CD4-positive, alpha-beta memory T cell (primary cell): ENCODE measurements at places on chromosomes 7 and 10. TPM values are rescaled to one million over a fixed set of nuclear protein-coding genes. Genes with fewer than 3 reads are reported as not detected.

PIK3CG gene
- total RNA-seq: 32.6 TPM

CCDC146 gene
- total RNA-seq: 15.1 TPM

LIPM gene
- not detected for total RNA-seq

GHRHR gene
- total RNA-seq: not detected

GRK5 gene
- 26.7 TPM for total RNA-seq

AVPI1 gene
- total RNA-seq: 1.9 TPM

ZNF467 gene
- 2.7 TPM for total RNA-seq

DRGX gene
- not detected for total RNA-seq

DNA sequence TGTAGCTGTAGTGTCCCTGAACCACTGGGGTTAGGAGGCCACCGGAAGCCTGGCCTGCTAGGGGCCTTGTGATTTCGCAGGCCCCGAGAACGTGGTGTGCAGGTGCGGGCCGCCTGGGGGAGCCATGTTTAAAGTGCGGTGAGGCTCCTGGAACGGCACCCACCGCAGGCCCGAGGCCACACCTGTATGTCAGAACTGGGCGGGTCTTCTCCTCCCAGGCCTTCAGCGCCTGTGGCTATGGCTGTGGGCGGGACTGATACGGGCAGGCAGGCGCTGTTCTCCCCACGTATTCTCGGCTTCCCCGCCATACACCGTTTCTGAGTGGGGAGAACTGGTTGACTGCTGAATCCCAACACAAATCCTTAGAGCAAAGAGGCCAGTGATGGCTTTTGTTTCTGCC, 74.8 kb downstream of the DNAJB6 start:
- H3K27me3 ChIP-seq: no peaks in the 10 kb centered on the region
- peak overlapping the region; percentile 42 for H3K27ac ChIP-seq
- no peak overlapping the region for H3K4me3 ChIP-seq
- peaks cover 9% of the 10 kb centered on the region for H3K36me3 ChIP-seq

DNA sequence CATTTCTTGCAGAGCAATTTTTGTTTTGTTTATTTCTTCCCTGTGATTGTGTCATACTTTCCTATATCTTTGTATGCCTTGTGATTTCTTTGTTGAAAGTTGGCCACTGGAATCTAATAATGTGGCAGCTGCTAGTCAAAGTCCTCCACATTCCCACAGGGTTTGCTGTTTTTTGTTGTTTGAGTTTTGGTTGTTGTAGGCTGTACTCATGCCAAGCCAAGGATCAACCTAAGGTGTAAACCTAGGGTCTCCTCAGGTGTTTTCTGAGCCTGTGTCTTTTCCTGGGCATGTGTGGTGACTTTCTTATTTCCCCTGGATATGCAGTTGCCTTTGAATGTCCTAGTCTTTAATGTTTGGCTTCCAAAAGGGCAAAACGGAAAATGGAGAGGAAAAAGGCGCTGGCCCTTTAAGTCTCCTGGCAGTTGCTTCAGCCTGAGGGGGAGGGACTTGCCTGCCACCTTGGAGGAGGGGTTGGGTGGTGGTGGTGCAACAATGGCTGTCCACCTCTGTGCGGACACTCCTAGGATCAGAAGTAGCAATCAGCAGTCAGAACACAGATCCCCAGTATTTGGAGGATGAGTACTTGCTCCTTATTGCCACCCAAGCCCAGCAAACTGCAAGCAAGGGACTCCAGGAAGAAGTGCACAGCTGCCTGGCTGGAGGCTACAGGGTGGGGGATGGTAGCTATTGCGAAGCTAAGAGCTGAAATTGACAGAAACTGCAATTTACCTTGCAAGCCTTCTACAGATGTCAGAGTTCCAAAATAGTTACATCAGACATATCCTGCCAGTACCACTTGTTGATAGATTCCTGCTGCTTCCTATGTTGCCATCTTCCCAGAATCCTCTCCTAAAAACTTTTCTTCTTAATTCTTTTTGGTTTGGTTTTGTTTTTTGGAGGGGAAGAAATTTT, 5.6 kb upstream of the ZNF518A start:
- no peak for DNase-seq
- H3K36me3 ChIP-seq: no peaks in the 10 kb centered on the region
- H3K4me1 ChIP-seq: peaks cover 4% of the 10 kb centered on the region
- peaks cover 18% of the 10 kb centered on the region for H3K27me3 ChIP-seq
- no peak overlapping the region for H3K4me3 ChIP-seq

DNA sequence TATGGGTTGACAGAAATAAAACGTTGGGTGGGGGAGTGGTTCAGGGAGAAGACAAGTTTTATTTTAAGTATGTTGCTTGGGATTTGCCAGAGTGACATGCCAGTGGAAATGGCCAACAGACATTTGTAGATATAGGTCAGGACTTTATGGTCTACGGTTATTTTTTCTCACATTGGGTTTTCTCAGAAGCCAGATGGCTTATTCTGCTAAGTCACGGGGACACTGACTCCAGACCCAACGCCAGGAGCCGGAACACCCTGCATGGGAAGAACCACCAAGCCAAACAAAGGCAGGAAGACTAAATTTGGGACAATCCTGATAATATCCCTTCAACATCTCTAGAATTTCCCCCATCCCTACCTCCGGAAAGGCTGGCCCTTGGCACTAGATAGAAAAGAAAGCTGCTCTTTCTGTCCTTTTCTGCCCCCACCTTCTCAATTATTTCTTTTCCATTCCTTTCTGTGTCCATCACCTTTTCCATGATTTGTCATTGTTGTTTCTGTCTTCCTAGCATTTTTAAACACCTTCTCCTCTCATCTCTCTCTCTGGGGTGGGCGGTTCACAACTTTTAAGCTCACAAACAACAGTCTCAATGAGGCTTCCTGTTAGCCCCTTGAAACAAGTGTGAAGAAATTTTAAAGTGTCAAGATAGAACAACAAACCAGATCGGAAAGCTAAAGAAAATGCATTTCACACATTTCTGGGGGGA, 44.7 kb downstream of the TBXAS1 start:
- H3K27ac ChIP-seq: no peak overlapping the region
- DNase-seq: no peak
- H3K4me3 ChIP-seq: no peak overlapping the region
- H3K27me3 ChIP-seq: no peaks in the 10 kb centered on the region
- no peaks in the 10 kb centered on the region for H3K36me3 ChIP-seq
- H3K4me1 ChIP-seq: no peaks in the 10 kb centered on the region

DNA sequence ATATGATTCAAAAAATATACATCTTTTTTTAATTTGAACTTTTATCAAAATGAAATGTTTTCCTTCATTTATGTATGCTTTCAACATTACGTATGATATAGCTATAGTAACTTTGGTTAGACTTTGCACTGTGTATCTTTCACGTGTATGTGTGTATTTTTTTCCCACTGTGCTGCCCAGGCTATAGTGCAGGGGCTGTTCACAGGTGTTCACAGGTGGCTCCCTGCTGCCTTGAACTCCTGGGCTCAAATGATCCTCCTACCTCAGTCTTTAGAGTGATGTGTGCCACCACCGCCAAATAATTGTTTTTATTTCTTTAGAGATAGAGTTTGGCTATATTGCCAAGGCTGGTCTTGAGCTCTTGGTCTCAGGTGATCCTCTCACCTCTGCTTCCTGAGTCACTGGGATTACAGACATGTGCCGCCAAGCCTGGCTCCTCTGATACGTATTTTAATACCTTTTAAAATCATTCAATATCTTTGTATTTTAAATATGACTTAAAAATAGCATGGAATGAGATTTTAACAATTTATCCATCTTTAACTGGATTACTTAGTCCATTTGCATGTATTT, 29.0 kb downstream of the FANK1 start:
- no peak for DNase-seq
- H3K27ac ChIP-seq: no peak overlapping the region
- no peaks in the 10 kb centered on the region for H3K4me1 ChIP-seq
- H3K36me3 ChIP-seq: no peaks in the 10 kb centered on the region

DNA sequence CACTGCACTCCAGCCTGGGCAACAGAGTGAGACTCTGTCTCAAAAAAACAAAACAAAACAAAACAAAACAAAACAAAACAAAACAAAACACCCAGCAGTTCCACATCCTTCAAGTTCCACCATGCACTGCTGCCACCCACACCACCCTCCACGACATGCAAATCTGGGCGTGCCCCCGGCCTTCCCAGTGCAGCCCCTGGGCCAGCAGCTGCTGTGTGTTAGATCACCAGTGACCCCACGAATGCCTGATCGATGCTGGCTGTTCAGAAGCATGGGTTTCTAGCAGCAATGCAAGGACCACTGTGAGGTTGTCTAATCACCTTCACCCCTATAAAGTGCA, 36.3 kb downstream of the ELFN1 start:
- H3K27me3 ChIP-seq: no peaks in the 10 kb centered on the region
- no peaks in the 10 kb centered on the region for H3K36me3 ChIP-seq
- no peak overlapping the region for H3K4me3 ChIP-seq
- DNase-seq: no peak

- H3K36me3 ChIP-seq: no peaks in the 10 kb centered on the region
- no peak overlapping the region for H3K4me3 ChIP-seq
- H3K27me3 ChIP-seq: no peaks in the 10 kb centered on the region
- no peak overlapping the region for H3K27ac ChIP-seq
- DNase-seq: no peak
Measured at GRCh38 chr7:28517606-28518005, 105.3 kb downstream of the CREB5 start.

DNA sequence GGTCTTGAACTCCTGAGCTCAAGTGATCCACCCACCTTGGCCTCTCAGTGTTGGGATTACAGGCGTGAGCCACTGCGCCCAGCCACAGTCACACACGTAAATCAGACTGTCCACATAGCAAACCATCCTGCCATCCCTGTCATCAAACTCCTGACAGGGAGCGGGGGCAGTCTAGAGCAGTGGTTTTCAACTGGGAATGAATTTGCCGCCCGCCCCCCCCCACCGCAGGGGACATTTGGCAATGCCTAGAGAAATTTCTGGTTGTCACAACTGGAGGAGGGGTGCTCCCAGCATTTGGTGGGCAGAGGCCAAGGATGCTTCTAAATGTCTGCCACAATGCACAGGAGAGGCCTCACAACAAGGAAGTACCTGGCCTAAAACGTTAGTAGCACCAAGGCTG, 24.1 kb downstream of the CAMK2G start:
- H3K36me3 ChIP-seq: peaks cover 62% of the 10 kb centered on the region
- peaks cover 8% of the 10 kb centered on the region for H3K4me1 ChIP-seq
- no peak overlapping the region for H3K27ac ChIP-seq
- no peaks in the 10 kb centered on the region for H3K27me3 ChIP-seq
- no peak for DNase-seq
- no peak overlapping the region for H3K4me3 ChIP-seq

- no peaks in the 10 kb centered on the region for H3K27me3 ChIP-seq
- peak overlapping the region; percentile 26 for H3K27ac ChIP-seq
- peaks cover 27% of the 10 kb centered on the region for H3K4me1 ChIP-seq
Measured at GRCh38 chr10:4034907-4035598, 250.0 kb upstream of the KLF6 start.

- no peak for DNase-seq
- H3K36me3 ChIP-seq: no peaks in the 10 kb centered on the region
- H3K4me1 ChIP-seq: no peaks in the 10 kb centered on the region
- no peaks in the 10 kb centered on the region for H3K27me3 ChIP-seq
- no peak overlapping the region for H3K4me3 ChIP-seq
- no peak overlapping the region for H3K27ac ChIP-seq
Measured at GRCh38 chr7:24737281-24737680, 20.0 kb downstream of the GSDME start.
